ENCODE measurements at places on chromosomes 2 and 18.
A peak's percentile ranks its signal among the peaks of the same experiment; 100 is the strongest.

- H3K27ac ChIP-seq: no peak overlapping the region
- DNase-seq: no peak
- no peaks in the 10 kb centered on the region for H3K4me1 ChIP-seq
- H3K27me3 ChIP-seq: no peaks in the 10 kb centered on the region
- H3K4me3 ChIP-seq: no peak overlapping the region
- H3K36me3 ChIP-seq: no peaks in the 10 kb centered on the region
Observed at GRCh38 chr2:1701556-1702185, 42.6 kb downstream of the PXDN start.

GRCh38 chr18:9707381-9708056 is 582 bp upstream of the RAB31 start:
- peaks cover 4% of the 10 kb centered on the region for H3K27me3 ChIP-seq
- no peak overlapping the region for H3K4me3 ChIP-seq
- no peak for DNase-seq
- H3K4me1 ChIP-seq: no peaks in the 10 kb centered on the region
- no peaks in the 10 kb centered on the region for H3K36me3 ChIP-seq
- no peak overlapping the region for H3K27ac ChIP-seq

GRCh38 chr18:39960550-39960949 is 1994.5 kb upstream of the PIK3C3 start:
- DNase-seq: no peak
- H3K36me3 ChIP-seq: no peaks in the 10 kb centered on the region
- H3K27me3 ChIP-seq: no peaks in the 10 kb centered on the region

DNA sequence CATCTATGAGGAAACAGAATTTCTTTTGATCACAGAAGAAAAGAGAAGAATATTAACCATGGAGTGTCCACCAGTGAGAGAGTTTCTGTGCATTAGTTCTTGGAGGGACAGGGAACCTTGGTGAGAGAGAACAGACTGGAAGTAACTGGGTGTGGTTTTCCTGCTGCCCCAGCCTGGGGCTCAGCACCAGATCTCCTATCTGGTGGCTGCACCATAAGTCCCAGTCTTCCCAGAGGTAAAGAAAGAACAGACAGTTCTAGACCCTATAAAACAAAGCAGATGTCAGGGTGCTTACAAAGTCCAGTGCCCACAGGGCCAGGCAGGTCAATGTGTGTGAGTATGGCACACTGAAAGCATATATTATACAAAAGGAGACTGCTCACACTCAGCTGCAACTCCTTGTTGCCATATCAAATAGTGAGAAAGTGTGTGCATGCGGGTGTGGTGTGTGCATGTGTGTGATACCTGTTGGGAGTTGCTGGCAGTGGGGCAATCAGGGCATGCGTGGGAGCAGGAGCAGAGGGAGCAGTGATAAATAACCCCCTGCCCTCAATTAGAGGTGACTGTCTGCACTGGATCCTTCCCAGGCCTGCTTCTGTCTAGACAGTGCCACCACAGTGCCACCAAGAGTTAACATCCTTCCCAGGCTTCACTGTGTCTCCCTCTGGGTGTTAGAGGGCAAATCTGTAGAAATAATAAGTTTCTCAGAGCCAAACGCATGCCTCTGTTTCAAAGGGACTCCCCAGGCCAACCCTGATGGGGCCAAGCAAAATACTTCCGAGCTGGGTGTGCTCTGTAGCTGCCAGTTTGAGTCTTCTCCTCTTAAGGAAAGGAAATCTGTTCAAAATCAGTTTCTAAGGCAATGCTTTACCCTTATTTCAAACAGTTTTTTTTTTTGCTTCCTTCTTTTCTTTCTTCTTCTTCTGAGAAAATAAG is 45.7 kb downstream of the RDH14 start:
- H3K36me3 ChIP-seq: no peaks in the 10 kb centered on the region
- no peak overlapping the region for H3K27ac ChIP-seq
- no peaks in the 10 kb centered on the region for H3K27me3 ChIP-seq

DNA sequence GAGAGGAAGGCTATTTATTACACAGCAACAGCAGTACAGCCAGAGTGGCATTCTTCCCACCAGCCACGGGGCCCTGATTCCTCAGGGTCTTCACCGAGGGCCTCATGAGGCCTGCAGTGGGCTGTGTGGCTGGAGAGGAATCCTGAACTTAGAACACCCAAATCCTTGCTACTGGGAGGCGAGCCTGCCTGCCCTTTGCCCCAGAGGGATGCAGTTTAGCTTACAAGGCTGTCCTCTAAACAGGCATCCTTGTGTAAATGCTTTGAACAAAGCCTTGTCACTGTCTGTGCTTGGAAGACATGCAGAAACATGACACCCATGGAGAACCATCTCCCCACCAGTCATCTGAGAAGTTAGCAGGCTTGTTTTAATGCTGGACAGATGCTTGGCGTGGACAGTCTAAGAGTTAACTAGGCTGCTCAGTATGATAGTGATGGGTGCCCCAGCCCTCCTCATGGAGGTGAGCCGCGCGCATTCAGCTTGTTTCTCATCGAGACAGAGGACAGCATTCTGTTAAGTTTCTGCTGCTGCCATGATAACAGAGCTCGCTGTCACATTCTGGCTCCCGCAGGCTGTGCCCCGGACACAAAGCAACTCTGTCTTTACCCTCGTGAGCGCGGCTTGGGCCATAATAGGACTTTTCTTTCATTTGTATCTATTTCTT is 42.9 kb downstream of the ADI1 start:
- H3K4me3 ChIP-seq: no peak overlapping the region
- peaks cover 72% of the 10 kb centered on the region for H3K36me3 ChIP-seq
- no peaks in the 10 kb centered on the region for H3K27me3 ChIP-seq
- DNase-seq: no peak
- H3K27ac ChIP-seq: no peak overlapping the region
- H3K4me1 ChIP-seq: no peaks in the 10 kb centered on the region

DNA sequence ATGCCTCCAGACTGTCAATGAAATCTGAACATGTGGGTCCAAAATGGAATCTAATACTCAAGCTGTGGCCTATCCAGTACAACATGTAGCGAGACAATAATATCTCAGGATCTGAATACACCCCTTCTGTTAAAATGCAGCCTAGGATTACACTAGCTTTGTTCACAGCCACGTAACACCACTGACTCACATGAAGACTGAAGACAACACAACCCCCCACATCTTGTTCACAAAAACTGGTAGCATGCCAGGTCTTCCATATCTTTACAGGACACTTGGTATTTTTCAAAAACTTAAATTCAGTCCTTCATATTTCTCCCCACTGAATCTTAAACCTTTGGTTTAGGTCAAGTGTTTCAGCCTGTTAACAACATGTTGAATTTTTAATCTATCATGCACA is 84.2 kb downstream of the SLC8A1 start:
- no peak for DNase-seq
- H3K36me3 ChIP-seq: no peaks in the 10 kb centered on the region
- no peak overlapping the region for H3K27ac ChIP-seq

- no peaks in the 10 kb centered on the region for H3K27me3 ChIP-seq
- no peak for DNase-seq
- no peak overlapping the region for H3K27ac ChIP-seq
- no peaks in the 10 kb centered on the region for H3K36me3 ChIP-seq
- H3K4me1 ChIP-seq: no peaks in the 10 kb centered on the region
- H3K4me3 ChIP-seq: no peak overlapping the region
Observed at GRCh38 chr2:168097431-168097830, 150.0 kb downstream of the STK39 start.

GRCh38 chr2:62343636-62344337 is 147.9 kb downstream of the B3GNT2 start:
- H3K36me3 ChIP-seq: no peaks in the 10 kb centered on the region
- no peaks in the 10 kb centered on the region for H3K4me1 ChIP-seq
- no peak for DNase-seq
- H3K4me3 ChIP-seq: no peak overlapping the region
- no peak overlapping the region for H3K27ac ChIP-seq

- H3K27me3 ChIP-seq: no peaks in the 10 kb centered on the region
- no peak overlapping the region for H3K27ac ChIP-seq
- no peak overlapping the region for H3K4me3 ChIP-seq
- no peaks in the 10 kb centered on the region for H3K36me3 ChIP-seq
Observed at GRCh38 chr18:22020127-22020866, 149.1 kb upstream of the GATA6 start.

- no peaks in the 10 kb centered on the region for H3K36me3 ChIP-seq
- DNase-seq: no peak
Observed at GRCh38 chr2:14336759-14337382, 295.6 kb upstream of the LRATD1 start.

DNA sequence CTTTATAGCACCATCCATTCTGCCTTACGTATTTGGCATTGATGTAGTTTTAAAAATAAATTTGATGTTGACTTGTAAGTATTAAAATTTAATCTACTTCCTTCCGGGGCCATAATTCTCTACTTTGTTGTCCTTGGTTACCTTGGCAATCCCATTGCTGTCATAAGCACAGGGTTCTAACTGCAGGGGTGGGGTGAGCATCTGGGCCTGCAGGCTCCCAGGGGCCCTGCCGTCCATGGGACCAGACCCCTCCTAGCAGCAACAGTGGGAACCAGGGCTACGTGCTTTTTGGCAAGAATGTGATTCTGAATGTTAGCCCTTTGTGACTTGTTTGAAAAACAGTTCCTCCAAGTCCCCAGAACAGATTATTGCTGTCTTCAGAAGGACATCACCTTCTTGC is 4.9 kb downstream of the ASAP2 start:
- no peaks in the 10 kb centered on the region for H3K4me1 ChIP-seq
- no peak overlapping the region for H3K27ac ChIP-seq
- H3K27me3 ChIP-seq: peaks cover 3% of the 10 kb centered on the region
- no peaks in the 10 kb centered on the region for H3K36me3 ChIP-seq
- no peak for DNase-seq
- no peak overlapping the region for H3K4me3 ChIP-seq

- H3K4me1 ChIP-seq: no peaks in the 10 kb centered on the region
- H3K27ac ChIP-seq: no peak overlapping the region
Observed at GRCh38 chr2:119419803-119420508, 11.7 kb upstream of the TMEM37 start.

DNA sequence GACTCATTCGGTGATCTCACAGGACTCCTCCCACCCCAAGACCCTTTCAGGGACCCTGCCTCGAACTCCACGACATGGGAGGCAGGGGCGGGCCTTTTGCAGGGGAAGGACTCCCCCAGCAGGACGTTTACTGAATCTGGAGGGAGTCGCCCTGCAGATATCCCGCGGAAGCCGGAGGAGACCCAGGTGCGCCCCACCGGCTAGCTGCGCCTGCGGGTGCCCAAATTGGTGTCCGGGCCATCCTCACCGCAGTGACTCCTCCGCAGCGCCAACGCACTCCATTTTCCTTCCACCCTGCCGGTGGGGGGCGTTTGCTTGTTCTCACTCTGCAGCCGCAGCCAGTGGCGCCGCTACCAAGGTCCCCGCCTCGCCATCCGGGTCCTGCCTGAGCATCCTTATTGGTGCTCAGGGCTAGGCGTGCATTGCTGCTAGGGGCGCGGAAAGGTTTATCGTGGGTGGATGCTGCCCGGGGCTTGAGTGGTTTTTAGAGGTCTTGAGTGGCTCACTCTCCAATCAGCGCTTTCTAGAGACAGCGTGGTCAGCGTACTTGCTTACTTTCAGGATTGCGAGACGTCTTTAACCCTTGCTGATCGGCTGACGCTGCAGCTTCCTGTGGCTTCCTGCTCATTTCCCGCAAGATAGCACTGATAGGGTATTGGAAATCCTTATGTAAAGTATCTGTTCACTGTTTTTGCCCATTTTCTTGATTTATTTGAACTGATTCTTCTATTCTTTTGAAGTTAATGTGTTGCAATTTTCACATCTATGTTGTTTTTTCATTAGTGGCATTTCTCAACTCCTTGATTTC is 81.4 kb downstream of the BIN1 start:
- peak; percentile 72 for DNase-seq
- no peaks in the 10 kb centered on the region for H3K27me3 ChIP-seq
- peak overlapping the region; percentile 72 for H3K4me3 ChIP-seq
- peak overlapping the region; percentile 6 for H3K27ac ChIP-seq
- no peaks in the 10 kb centered on the region for H3K4me1 ChIP-seq

DNA sequence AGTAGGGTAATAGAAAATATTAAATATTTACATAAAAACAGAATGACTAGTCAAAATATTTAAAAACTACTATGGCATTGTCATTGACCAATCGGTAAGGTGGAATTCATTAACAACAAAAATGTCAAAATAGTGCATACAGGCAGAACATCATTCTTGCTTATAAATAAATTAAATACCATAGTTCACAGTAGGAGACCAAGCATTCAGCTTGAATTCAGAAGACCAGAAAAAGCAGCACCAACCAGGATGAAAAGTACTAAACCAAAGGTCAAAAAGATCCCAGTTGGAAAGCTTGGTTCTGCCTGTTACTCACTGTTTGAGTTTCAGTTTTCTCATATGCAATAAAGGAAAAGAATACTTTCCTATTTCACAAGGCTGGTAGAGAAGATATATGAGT is 244.3 kb downstream of the OSR1 start:
- H3K4me1 ChIP-seq: no peaks in the 10 kb centered on the region
- no peak for DNase-seq
- H3K36me3 ChIP-seq: no peaks in the 10 kb centered on the region
- no peak overlapping the region for H3K27ac ChIP-seq
- H3K27me3 ChIP-seq: no peaks in the 10 kb centered on the region
- H3K4me3 ChIP-seq: no peak overlapping the region

DNA sequence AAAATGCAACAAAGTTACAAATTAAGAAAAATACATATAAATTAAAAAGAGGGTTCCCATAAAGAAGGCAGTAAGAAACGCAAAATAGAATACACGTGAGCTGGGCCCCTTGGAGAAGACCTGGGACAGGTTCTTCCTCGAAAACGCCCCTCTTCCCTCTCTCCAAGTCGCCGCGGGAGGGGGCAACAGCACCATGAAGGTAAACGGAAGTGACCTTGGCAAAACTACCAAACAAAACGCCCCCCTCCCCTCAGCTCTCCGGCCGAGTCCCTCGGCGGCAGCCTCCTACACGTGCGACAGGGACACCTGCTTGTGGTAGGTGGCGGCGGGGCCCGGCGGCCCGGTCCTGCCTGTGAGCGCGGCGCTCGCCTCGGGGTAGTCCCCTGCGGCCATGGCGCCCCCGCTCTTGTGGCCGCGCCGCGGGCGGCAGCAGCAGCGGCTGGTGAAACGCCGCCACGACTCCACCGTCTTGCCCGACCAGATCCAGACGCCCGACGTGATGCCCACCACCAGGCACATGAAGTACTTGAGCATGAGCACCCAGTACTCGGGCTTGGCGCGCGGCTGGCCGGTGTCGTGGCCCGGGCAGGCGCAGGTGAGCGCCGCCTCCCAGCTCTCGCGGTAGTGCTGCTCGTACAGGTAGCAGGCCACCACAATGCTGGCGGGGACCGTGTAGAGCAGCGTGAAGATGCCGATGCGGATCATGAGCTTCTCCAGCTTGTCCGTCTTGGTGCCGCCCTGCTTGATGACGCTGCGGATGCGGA is 2.8 kb downstream of the FZD5 start:
- no peaks in the 10 kb centered on the region for H3K36me3 ChIP-seq
- no peak overlapping the region for H3K27ac ChIP-seq
- peaks cover 24% of the 10 kb centered on the region for H3K4me1 ChIP-seq
- no peak overlapping the region for H3K4me3 ChIP-seq
- H3K27me3 ChIP-seq: no peaks in the 10 kb centered on the region

- peaks cover 39% of the 10 kb centered on the region for H3K36me3 ChIP-seq
- no peak for DNase-seq
- no peak overlapping the region for H3K4me3 ChIP-seq
- H3K4me1 ChIP-seq: no peaks in the 10 kb centered on the region
- H3K27ac ChIP-seq: no peak overlapping the region
Observed at GRCh38 chr2:86138736-86139625, 32.9 kb downstream of the PTCD3 start.

GRCh38 chr2:151981886-151982285 is 117.0 kb downstream of the CACNB4 start:
- no peaks in the 10 kb centered on the region for H3K27me3 ChIP-seq
- H3K4me1 ChIP-seq: no peaks in the 10 kb centered on the region
- H3K4me3 ChIP-seq: no peak overlapping the region
- no peak for DNase-seq
- H3K27ac ChIP-seq: no peak overlapping the region

- peak overlapping the region; percentile 88 for H3K27ac ChIP-seq
- H3K36me3 ChIP-seq: no peaks in the 10 kb centered on the region
- peak overlapping the region; percentile 100 for H3K4me3 ChIP-seq
- no peaks in the 10 kb centered on the region for H3K27me3 ChIP-seq
Observed at GRCh38 chr18:74597034-74597661, 522 bp upstream of the ZNF407 start.

Measured in naive thymus-derived CD4-positive, alpha-beta T cell (primary cell).